Stimulated activated CD4-positive, alpha-beta T cell treated with anti-CD3 and anti-CD28 coated beads, Interleukin-15, amount 100 ng/mL, for 1 hour (primary cell): ENCODE measurements at places on chromosomes 16 and 17.

DNA sequence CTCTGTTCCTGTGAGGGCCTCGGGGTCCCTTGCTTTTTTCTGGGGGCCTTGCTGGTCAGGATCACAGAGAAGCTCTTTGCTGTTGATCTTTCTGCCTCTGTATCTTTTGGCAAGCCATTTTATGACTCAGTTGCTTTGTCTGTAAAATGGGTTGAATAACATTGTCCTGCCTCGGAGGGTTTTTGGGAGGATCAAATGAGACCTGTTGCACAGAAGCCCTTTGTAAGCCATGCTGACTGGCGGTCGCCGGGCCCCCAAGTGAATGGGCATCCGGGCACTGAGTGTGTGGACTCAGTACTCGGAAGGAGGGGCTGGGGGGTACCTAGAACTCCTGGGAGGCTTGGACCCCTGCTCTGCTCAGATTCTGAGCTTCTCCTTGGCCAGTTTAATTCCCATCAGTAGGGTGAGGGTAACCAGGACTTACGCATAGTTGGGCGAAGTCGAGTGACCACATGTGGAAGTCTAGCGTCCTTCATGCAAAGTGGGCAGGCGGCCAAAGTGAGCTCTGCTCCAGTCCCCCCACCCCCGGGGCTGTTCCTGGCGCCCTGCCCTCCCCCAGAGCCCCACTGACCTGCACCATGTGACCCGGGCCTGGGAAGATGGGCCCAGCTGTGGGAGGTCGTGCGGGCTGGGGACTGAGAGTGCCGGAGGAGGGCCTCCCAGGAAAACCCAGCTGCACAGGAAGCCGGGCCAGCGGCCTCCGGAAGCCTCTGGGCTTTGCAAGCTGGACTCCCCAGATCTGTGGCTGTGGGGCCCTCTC, 284.0 kb downstream of the SEC14L1 start:
- DNase-seq: no peak

GRCh38 chr17:15972497-15972951, 27.0 kb downstream of the ZSWIM7 start:
- no peak for DNase-seq

GRCh38 chr16:49283376-49284049, 1.9 kb upstream of the CBLN1 start:
- DNase-seq: no peak

GRCh38 chr17:63753215-63753614, 11.6 kb upstream of the STRADA start:
- no peak for DNase-seq

GRCh38 chr17:1159431-1160180, 20.2 kb downstream of the ABR start:
- no peak for DNase-seq

DNA sequence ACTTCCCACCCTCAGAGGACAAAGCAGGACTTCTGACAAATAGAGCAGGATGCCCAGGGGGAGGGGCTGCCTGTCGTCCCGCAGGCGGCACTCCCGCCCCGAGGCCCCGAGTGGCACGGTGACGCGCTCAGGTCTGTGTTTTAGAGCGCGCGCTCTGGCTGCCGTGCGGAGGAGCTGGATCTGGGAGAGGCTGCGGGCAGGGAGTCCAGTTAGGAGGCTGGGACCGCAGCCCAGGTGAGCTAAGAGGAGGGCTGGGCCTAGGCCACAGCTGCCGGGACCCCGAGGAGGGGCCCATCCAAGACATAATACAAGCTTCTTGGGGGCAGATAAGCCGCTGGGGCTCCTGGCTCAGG, 6.4 kb downstream of the DOC2A start:
- no peak for DNase-seq

DNA sequence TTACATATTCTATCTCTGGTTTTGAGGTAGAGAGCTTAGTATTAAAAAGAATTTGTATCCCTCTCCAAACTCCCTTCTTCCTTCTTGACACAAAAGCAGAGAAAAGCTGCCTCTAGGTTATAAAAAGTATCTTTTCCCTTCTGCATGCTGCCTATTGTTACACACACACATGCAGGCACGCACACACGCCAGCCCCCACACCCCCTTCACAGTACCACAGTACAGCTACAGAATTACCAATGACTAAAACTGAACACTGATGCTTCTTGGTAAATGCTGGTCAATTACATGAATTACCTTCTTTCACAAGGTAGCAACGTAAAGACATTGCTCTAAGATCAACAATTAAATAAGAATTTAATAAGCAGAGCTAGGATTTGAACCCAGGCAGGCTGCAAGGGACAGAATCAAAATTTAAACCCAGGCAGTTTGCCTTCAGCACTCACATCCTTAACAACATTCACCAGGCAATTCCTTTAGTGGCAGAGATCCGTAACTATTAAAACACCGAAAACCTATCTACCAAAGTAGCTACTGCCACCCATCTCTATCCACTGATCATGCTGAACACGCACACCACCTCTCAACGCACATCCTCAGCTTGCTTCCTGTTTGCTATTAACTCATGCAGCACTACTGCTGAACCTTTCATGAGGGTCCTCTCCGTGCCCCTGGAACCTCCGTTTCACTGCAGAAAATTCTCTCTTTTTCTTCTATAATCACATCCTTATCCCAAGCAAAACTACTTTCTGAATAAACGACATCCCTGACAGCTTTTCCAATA, 37.8 kb downstream of the YWHAE start:
- no peak for DNase-seq

DNA sequence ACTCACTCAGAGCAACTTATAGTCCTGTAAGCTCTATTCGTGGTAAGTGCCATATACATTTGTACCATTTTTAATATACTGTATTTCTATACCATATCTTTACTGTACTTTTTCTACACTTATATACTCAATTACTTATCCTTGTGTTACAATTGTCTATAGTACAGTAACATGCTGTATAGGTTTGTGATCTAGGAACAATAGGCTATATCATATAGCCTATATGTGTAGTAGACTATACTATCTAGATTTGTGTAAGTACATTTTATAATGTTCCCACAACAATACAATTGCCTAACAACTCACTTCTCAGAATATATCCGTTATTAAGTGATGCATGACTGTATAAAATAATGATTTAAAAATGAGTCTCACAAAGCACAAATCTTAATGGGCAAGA, 123.3 kb upstream of the NACA2 start:
- no peak for DNase-seq

- no peak for DNase-seq
These were observed 68.6 kb downstream of the ZZEF1 start for GRCh38 chr17:4073983-4074830.
